ENCODE measurements at places on chromosomes 7 and 10. TPM values are rescaled to one million over a fixed set of nuclear protein-coding genes. Genes with fewer than 3 reads are reported as not detected.

DNA sequence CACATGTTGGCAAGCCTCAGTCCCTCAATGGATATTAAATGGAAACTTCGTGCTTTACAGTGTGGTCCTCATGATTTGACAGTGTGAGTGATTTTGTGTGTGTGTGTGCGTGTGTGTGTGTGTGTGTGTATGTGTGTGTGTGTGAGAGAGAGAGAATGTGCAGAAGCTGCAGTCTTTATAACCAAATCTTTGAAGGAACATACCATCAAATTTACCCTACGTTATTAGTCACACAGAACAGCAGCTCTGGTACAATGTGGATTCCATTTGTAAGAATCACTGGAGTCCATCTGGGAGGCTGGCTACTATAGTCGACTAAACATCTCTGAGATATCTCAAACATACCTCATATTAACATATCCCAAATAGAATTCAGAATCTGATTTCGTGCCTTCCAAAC, 928.0 kb upstream of the POT1 start:
- no peak for DNase-seq

DNA sequence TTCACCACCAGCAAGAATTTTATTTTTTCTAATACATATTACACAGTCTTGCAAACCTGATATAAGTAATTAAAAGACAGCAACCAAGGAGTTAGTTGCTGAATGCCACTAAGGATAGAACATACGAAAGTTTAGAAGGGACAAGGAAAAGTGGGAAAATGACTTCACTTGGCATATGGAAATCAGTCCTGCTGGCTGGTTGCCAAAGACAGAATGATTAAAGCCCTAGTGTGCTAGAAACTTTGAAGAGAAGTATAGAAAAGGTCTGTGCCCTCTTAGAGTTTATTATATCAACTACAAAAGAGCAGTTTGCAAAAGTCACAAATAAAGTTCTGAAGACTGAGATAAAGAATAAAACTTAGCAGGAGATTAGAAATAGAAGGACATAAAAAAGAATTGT, 5.8 kb upstream of the YAE1 start:
- no peak for DNase-seq

DNA sequence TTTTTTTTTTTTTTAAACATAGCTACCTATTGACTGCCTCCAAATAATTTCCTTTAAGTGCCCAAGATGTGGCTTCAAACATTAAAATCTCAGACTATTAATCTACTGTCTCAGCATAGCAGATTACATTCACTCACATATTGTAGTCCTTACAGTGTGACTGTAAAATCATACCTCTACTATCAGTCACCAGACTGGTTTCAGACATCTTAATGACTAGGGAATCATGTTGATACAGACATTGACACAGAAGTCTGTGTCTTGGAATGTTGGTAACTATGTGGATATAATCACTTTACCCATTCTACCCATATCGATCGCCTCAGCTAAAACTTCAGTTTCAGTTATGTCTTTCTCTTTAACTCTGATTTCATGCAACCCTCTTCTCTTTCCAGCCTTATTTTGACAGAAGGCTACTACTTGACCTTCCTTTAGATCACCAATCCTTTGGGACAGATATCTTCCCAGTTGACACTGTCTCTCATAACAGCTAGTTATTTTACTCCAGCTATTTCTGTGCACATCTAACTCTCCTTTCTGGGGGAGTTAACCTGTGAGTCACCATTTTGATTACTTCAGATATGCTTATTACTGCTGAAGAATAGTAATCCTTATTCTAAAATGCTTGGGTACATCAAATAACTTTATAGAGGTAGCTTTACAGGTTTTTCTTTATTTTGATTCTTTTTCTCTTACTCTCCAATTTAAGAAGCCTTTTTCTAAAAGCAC, 7.0 kb downstream of the TNKS2 start:
- DNase-seq: no peak

GRCh38 chr7:134081695-134082094, 45.4 kb upstream of the LRGUK start:
- DNase-seq: no peak

GRCh38 chr10:129023082-129023481, 444.0 kb upstream of the MGMT start:
- peak; percentile 67 for DNase-seq

GRCh38 chr7:511476-512145, 8.0 kb downstream of the PDGFA start:
- DNase-seq: no peak

DNA sequence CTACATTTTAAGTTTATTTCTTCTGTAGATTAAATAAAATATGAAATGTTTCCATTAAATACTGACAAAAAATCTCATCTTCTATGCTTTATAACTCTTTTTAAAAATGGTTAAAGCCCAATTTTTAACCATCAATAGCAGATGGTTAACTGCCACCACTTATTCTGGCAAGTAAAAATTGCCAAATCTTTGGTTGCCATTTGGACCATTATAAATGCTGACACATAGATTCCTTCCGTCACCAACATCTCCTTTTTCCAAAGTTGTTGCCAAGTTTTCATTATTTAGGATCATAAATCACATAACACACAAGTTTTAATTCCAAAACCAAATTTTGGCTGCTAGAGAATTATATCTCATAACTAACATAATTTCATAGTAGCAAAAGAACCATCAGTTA, 1614.3 kb downstream of the REEP3 start:
- DNase-seq: no peak

- DNase-seq: no peak
Measured at GRCh38 chr10:58282615-58283014, 13.7 kb downstream of the CISD1 start.

- DNase-seq: no peak
Measured at GRCh38 chr10:32471232-32471631, 25.3 kb downstream of the CCDC7 start.

DNA sequence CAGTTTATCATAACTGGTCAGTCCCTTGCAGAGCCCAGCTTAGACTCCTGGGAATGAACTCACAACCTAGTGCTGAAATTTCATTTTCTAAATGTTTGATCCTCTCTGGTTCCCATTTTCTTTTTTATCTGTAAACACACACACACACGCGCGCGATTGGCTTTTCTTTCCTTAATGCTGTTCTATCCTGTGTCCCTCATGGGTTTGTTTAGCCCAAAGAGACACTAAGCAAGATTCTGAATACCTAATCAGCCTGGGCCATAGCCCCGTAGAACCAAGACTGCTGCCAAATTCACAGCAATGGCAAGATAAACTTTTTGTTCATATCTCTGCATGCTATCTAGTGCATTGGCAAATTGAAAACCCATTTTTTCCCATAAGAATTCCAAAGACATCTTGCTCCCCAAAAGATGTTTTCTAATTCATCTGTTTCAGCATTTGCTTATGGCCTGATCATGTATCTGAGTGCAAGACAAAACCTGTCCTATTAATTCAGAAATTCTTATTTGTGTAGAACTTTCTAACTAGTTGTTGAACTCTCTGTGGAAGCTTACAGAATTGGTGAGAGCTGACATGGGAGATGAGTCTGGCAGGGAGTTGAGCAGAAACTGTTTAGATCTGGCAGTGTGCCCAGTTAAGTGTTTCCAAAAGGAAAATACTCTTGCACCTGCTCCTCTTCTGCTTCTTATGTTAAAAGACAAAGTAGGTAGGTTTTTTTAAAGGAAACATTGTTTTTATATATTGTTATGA, 1.8 kb upstream of the IFIT1 start:
- DNase-seq: no peak

DNA sequence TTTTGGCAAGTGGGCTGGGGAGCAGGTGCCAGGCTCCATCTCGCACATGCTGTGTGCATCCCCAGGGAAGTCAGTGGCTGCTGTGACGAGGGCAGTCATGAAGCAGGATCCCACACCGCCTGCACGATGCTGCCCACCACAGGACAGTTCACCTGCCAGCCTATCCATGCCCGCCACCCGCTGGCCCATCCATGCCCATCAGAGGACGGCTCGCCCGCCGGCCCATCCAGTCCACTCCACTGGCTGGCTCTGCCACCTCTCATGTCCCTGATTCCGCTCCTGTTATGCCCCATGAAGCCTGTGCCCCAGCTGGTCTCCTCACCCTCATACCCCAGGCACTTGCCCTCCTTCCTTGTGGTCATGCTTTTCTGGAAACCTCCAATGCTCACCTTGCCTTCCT, 18.2 kb upstream of the INMT start:
- no peak for DNase-seq

GRCh38 chr7:10117815-10118214, 855.9 kb upstream of the PHF14 start:
- DNase-seq: no peak

GRCh38 chr7:30087371-30087770, 47.4 kb upstream of the MTURN start:
- DNase-seq: no peak

DNA sequence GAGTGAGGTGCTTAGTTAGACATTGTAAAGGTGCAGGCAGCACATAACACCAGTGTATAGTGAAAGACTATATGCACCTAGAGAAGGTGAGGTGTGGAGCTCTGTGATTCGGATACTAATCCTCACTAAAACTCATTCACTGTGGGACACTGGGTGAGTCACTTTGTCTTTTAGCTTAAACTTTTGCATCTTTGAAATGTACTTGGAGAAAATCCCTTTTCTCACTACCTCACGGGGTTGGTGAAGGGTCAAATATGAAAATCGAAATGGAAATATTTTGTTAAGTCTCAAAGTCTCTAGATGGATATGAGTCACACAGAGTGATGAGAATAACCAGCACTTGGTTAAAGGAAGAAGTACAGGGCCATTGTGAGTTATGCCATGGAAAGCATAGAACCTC, 38.0 kb downstream of the MDFIC start:
- DNase-seq: no peak

DNA sequence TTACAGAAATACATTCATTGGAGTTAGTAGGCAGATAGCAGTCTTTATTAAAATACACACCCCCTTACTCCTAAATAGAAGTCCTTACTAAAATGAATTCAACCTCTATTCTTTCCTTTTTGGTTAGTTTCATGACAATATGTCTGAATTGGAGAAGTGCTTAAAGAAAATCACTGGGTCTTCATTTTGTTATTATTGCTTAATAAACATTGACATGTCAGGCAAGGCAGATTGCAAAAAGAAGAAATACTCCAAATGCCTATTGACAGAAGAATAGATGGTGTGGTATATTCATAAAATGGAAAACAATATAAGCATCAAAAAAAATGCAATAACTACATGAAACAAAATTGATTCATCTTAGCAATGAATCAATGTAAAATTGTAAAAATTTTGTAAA, 135.5 kb downstream of the TMEM26 start:
- DNase-seq: no peak

- no peak for DNase-seq
Measured at GRCh38 chr7:100034871-100035510, 14.6 kb upstream of the ZSCAN21 start.

DNA sequence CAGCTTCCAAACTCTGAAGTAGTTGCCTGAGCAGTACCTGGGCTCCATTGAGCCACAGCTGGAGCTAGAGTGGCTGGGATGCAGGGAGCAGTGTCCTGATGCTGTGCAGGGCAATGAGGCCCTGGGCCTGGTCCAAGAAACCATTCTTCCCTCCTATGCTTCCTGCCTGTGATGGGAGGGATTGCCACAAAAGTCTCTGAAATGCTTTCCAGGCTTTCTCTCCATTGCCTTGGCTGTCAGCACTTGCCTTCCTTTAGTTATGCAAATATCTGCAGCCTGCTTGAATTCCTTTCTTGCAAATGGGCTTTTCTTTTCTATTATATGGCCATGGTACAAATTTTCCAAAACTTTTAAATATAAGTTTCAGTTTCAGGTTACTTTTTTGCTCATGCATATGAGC, 972.2 kb upstream of the MBL2 start:
- DNase-seq: no peak

DNA sequence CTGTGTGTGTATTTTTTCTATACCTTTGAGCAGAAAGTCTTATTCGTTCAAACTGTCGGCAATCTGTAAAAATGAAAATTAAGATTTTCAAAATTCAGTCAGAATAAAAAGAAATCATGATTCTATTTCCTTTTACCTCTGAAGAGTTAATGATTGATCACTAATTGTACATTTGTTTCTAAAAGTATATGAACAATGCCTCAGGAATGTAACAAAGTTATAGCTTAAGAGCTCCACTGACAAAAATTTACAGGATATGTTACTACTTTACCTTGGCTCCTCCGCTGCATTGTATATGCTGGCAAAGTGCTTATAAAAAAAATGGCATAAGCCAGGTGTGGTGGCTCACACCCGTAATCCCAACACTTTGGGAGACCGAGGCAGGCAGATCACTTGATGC, 225.7 kb downstream of the VTI1A start:
- DNase-seq: no peak

GRCh38 chr7:33379891-33380525, 250.6 kb downstream of the BBS9 start:
- no peak for DNase-seq

- peak; percentile 44 for DNase-seq
Measured at GRCh38 chr10:8050556-8051108, 3.9 kb upstream of the GATA3 start.

DNA sequence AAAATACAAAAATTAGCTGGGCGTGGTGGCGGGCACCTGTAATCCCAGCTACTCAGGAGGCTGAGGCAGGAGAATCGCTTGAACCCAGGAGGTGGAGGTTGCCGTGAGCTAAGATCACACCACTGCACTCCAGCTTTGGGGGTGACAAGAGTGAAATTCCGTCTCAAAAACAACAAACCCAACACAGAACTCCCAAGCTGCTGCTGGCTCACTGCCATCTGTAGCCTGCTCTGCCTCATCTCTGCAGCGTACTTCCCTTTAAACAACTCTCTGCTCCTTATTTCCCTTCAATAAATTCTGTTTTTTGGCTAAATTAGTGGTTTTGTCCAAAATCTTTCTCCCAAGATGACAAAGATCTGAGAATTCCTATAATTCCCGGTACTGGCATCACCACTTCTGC, 189.2 kb upstream of the GALNT17 start:
- DNase-seq: no peak

DNA sequence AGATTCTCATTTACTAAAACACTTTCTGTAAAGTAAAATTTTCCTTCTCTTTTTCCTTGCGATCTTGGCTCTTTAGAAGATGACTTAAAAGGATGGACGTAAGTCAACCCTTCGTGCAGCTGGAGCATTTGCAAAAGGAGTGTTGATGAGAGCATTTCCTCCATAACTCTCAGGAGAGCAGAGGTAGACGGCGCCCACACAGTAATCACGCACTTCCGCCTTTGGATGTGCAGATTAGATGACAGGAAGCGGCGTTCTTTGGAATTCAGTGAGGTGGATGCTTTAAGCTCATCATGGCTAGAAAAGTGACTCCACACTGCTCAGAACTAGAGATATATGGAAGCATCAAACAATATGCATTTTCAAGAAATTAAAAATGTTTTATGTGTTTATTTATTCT, 43.0 kb upstream of the NPS start:
- DNase-seq: no peak

The GNGT1 gene
- total RNA-seq: not detected

The FAM180A gene
- total RNA-seq: 3.6 TPM

The PSPH gene
- 7.5 TPM for total RNA-seq

The AKR1C4 gene
- total RNA-seq: not detected

The PTTG1IP2 gene
- total RNA-seq: not detected

The ZNF394 gene
- 19.6 TPM for total RNA-seq

The HMX2 gene
- not detected for total RNA-seq

The C10orf62 gene
- total RNA-seq: 0.35 TPM

The PRXL2A gene
- 112 TPM for total RNA-seq

The SEM1 gene
- total RNA-seq: 51.3 TPM

The PCLO gene
- total RNA-seq: 3.5 TPM

The SPDYE2B gene
- not detected for total RNA-seq

The NXPH1 gene
- not detected for total RNA-seq

The DEPP1 gene
- 49.2 TPM for total RNA-seq

The GPR37 gene
- 0.32 TPM for total RNA-seq

The APBB1IP gene
- total RNA-seq: 18.4 TPM

Data from left cardiac atrium (tissue), 4 donors.